ENCODE measurements at places on chromosomes 7 and 10.

DNA sequence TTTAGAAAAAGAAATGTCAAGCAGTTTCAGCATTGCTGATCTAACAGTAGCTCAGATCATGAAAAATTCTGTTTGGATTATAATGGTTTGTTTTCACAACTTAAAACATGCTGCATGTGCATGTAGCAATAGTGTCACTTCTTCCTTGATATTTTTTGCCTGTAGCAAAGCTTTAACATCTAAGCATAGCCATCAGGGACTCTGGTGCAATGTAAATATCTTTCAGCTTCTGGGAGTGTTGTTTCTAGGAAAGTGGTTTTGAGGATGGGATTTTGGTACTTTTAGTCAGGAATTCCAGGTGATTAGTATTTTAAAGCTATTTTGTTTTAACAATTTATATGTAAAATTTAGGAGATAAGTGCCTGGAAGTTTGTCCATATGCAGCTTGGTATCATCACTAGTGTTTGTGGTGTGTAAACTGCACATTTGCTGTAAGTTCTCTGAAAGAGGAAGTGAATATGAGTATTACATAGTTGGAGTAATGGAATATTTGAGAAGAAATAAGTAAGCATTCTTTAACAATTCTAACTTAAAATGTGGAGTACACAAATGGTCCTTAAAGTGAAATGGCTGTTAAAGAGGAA is 1.9 kb downstream of the RSBN1L start:
- no peak for DNase-seq

- no peak for DNase-seq
These were observed 193.4 kb upstream of the ZNF32 start for GRCh38 chr10:43842072-43842471.

- no peak for DNase-seq
These were observed 51.3 kb downstream of the IKZF1 start for GRCh38 chr7:50355817-50356178.

DNA sequence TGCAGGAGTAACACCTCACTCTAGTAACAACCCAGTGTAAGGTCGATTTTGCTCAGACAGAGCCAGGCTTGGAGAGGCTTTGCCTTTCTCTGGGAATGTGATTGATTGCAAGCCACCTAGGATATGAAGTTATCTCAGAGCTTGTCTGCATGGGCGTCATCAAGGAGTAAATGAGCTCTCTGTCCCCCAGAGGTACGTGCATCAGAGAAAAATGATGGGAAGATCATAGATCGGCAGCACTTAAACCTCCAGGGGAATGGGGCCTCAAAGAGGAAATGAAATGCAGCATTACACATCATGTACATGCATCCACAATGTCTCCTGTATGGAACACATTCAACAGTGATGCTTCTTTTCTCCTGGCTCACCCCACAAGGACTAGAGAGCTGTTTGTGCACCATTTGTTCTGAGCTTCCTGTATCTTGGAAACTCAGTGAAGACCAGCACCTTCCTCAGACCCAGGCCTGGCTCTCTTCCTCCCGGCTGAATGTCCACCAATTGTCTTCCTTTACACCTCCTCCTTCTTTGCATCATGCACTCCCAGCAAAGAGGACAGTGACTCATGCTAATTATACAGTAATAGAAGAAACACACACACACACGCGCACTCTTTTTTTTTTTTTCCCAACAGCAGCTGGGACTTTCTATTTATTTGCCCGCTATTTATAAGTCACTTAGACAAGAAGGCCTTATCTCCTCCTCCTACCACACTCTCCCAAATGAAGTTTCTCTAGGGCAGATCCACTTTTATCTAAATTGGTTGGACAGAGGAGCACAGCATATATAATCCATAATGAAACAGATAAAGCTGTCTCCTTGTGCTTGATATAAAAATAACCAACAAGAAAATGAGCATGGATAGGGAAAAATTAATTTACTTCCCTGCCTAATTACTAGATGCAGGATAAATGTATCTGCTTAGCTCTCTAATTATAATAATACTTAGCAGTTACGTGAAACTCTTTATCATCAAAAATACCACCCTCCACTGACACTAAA is 990.7 kb downstream of the CCSER2 start:
- DNase-seq = no peak

DNA sequence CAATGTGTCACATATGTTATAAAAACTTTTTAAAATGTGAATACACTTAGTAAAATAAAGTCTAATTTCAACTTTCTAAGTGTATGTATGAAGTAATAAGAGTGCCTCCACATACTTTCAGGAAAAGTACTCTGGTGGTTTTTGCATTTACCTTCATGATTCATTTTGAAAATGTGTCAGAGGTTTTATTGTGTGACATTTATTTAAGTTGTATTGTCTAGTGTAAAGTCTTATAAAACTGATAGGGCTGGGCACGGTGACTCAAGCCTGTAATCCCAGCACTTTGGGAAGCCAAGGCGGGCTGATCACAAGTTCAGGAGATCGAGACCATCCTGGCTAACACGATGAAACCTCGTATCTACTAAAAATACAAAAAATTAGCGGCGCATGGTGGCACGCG is 226.5 kb downstream of the ITGB1 start:
- no peak for DNase-seq

DNA sequence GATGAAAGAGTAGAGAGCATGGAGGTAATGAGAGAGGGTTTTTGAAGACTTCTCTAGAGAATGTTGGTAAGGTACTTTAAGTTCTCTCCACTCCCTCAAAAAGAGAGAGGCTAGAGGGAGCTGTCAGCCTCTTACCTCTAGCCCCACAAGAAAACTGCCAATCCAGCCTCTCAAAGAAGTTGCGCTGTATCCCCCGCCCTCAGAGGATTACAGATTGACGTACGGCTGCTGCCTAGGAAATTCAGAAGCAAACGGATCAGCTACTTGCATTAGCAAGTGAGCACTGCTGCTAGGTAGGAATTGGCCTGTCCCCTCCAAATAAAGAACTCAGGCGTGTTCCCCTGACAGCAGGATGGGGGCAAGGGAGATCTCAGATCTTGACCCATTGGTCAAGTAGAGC is 34.2 kb downstream of the TYW1B start:
- DNase-seq = no peak

- DNase-seq = no peak
These were observed 985.6 kb upstream of the LRRN3 start for GRCh38 chr7:110105307-110105706.

DNA sequence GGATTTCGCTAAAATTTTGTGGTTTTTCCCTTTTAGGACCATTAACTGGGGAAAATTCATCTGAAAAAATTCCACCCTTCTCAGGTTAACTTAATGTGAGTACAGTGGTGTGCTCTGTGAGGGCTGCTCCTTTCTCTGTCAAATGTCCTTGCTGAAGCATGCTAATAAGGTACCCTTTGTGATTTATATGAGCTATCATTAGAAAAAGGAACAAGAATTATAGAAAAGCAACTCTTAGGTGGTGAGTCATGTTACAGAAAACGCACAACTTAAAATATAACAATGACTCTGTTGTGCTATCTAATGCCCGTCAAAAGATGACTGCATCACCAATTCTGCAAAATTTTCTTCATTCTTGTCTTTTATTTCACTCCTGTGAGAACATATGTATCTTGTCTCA is 162.0 kb upstream of the MAGI2 start:
- no peak for DNase-seq

DNA sequence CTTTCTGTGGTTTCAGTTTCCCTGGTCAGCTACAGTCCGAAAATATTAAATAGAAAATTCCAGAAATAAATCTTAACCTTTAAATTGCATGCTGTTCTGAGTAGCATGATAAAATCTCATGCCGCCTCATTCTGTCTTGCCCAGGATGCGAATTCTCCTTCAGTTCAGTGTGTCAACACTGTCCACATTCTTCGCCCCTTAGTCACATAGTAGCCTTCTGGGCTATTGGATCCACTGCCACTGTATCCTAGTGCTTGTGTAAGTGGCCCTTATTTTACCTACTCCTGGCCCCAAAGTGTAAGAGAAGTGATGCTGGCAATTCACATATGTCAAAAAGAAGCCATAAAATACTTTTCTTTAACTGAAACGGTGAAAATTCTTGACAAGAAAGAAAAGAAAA is 129.6 kb downstream of the ZWINT start:
- DNase-seq = no peak

DNA sequence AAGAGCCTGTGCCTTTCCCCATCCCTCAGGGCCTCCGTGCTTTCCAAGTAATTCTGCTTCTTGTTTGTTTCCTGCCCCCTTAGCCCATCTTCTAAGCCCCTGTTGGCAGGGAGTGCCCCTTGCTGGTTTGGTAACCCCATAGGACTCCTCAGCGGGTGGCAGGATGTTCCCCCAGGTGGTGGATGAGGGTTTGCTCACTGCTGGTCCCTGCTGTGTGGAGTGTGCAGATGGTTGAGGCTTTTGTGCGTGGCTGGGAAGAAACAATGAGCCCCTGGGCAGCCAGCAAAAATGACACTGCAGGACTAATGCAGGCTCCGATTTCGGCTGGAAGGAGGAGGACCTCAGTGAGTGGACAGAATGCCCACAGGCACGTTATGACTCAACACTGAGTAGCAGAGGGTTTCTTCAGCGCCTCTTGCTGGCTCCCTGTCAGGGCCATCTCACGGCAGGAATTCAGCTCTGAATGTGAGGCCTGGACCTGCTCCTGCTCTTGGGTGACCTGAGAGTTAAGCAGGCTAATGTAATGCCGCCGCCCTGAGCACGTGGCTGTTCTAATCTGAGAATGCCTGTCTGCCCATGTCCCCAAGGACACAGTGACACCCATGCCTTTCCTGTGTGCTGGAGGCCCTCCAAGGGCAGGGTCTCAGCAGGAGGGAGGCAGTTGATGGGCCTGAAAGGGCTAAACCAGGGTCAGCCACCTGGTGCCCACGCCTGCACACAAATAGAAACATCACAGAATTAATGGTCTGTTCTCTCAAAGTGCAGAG is 16.6 kb downstream of the BAG3 start:
- DNase-seq = no peak

- no peak for DNase-seq
These were observed 62.3 kb upstream of the CCDC6 start for GRCh38 chr10:59968705-59969104.

- DNase-seq = no peak
These were observed 103.0 kb downstream of the NXPH1 start for GRCh38 chr7:8536431-8536830.

DNA sequence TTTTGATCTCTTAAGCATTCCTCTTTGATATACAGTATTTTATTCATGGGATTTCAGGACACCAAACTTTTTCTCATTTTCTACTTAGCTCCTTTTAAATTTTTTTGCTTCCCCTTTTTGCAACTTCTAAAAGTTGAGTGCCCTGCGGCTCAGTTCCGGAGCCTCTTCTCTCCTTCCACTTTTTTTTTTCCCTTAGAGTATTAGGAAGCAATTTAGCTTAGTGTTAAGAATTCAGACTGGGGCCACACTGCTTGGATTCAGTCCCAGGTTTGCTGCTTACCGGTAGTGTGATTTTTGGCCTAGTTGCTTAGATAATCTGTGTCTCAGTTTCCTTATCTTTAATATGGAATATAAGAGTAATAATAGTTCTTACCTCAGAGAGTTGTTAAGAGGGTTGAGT is 3.4 kb downstream of the STAM start:
- no peak for DNase-seq

- DNase-seq = no peak
These were observed 10.1 kb downstream of the DENND10 start for GRCh38 chr10:119113751-119114732.

DNA sequence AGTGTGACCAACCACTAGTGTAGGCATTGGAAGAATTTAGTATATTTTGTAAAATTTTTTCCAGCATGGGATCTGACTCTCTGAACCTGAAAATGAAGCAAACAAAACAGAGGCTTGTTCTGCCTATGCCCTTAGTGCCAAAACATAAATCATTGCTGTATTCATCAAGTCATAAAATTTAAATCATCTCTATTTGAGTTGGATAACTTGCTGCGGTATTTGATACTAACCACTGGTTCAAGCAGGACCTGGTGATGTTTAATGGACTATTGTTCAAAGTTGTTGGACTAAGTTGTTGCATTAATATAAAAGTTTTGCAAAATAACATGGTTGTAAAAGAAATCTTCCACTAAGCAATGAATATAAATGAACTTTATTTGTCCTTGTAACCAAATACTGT is 19.8 kb upstream of the RPA3 start:
- DNase-seq = no peak

- no peak for DNase-seq
These were observed 1.4 kb downstream of the PHYHIPL start for GRCh38 chr10:59177836-59178235.

DNA sequence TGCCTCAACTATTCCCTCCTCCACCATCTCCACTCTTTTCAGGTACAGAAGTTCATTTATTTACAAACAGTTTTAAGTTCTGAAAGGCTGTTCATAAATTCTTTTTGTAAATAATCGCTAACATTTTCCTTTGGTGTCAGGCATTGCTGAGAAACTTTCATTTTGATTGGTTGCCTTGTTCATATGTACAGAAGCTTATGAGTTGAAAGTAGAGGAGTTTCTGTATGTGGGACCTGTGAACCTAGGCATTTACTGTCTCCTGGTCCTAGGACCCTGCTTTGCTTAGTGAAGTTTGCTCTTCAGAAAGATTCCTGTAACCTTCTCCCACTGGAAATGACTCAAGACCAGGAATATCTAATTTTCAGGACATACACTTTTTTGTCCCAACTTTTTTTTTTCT is 30.4 kb downstream of the CCSER2 start:
- no peak for DNase-seq

- DNase-seq = no peak
These were observed 725.6 kb upstream of the GALNT17 start for GRCh38 chr7:70406186-70406949.

- no peak for DNase-seq
These were observed 132.1 kb downstream of the KLF6 start for GRCh38 chr10:3652886-3653285.

GRCh38 chr10:128897401-128898129 is 569.5 kb upstream of the MGMT start:
- no peak for DNase-seq

DNA sequence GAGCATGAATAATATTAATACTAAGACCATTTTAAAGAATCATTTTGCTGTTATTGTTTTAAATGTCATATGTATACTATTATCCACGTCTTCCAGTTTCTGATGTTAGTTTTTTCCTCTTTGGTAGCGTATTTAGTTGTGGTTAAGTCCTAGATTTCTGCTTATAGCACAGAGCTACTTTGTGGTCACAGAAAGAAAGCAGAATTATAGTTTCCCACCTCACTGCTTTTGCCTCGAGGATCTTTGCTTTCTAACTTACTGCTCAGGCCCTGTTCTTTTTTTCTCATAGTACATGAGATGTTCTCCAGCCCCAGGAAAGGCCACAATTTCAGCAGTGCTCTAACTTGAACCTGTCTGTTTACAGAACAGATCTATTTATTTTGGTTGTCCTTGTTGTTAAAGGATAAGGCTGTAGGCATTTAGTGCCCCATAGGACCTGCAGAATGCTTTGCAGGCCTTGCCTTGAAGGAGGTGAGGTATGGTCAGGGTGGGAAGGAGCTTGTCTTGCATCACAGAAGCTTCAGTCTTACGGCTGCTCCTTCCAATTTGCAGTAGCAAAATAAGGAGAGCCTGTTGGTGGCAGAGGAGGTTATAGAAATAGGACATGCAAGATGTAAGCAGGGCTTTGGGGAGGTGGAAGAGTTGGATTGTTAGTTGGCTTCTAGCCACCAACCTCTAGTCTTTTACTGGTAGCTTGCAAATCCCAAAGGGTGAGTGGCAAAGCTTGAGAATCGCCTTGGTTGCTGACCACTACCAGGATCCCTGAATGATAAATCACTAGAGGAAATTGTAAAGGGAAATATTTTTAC is 129.1 kb downstream of the LRRC4 start:
- no peak for DNase-seq
